ENCODE measurements at places on chromosomes 3 and 15. TPM values are rescaled to one million over a fixed set of nuclear protein-coding genes. Genes with fewer than 3 reads are reported as not detected.

The CLSTN2 gene
- total RNA-seq = 21.3 TPM

DNA sequence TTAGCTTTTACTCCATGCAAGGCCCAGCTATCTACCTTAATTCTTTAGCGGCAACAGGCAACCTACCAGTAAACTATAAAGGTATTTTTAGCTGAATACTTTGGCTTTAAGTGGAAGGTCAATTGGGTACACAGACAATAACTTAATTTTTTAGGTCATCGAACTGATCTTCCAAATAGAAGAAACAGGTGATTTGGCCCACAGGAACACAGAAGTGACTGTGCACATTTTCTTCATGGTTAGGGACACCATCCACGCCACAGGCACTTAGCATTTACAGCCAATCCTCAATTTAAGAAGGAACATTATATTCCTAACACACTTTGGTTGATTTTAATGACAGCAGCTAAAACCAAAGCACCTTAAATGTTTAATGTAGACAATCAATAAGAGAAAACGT lies 1.9 kb downstream of the ARPP19 start:
- DNase-seq = no peak
- no peaks in the 10 kb centered on the region for H3K27me3 ChIP-seq
- no peak overlapping the region for H3K27ac ChIP-seq
- no peak overlapping the region for H3K4me3 ChIP-seq
- H3K4me1 ChIP-seq = no peaks in the 10 kb centered on the region

GRCh38 chr15:71804226-71804625 lies 6.1 kb upstream of the NR2E3 start:
- H3K36me3 ChIP-seq = no peaks in the 10 kb centered on the region
- peaks cover 4% of the 10 kb centered on the region for H3K4me1 ChIP-seq
- no peak for DNase-seq
- no peak overlapping the region for H3K4me3 ChIP-seq

GRCh38 chr3:159627634-159628033 lies 361.0 kb upstream of the IL12A start:
- no peaks in the 10 kb centered on the region for H3K36me3 ChIP-seq
- no peak for DNase-seq
- H3K27ac ChIP-seq = no peak overlapping the region
- H3K4me1 ChIP-seq = no peaks in the 10 kb centered on the region
- H3K27me3 ChIP-seq = no peaks in the 10 kb centered on the region
- H3K4me3 ChIP-seq = no peak overlapping the region

GRCh38 chr3:3446251-3446650 lies 266.8 kb upstream of the CRBN start:
- no peak for DNase-seq
- H3K4me1 ChIP-seq = no peaks in the 10 kb centered on the region
- H3K36me3 ChIP-seq = no peaks in the 10 kb centered on the region
- H3K27ac ChIP-seq = no peak overlapping the region

DNA sequence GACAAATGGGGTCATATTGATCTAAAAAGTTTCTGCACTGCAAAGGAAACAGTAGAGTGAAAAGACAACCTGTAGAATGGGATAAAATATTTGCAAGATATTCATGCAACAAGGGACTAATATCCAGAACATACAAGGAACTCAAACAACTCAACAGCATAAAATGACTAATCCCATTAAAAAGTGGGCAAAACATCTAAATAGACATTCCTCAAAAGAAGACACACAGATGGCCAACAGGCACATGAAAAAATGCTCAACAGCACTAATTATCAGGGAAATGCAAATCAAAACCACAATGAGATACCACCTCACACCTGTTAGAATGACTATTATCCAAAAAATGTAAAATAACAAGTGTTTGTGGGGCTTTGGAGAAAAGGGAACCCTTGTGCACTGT lies 8.8 kb downstream of the SLC12A8 start:
- no peak for DNase-seq
- no peaks in the 10 kb centered on the region for H3K4me1 ChIP-seq
- no peaks in the 10 kb centered on the region for H3K36me3 ChIP-seq
- H3K27ac ChIP-seq = no peak overlapping the region
- no peaks in the 10 kb centered on the region for H3K27me3 ChIP-seq
- no peak overlapping the region for H3K4me3 ChIP-seq

DNA sequence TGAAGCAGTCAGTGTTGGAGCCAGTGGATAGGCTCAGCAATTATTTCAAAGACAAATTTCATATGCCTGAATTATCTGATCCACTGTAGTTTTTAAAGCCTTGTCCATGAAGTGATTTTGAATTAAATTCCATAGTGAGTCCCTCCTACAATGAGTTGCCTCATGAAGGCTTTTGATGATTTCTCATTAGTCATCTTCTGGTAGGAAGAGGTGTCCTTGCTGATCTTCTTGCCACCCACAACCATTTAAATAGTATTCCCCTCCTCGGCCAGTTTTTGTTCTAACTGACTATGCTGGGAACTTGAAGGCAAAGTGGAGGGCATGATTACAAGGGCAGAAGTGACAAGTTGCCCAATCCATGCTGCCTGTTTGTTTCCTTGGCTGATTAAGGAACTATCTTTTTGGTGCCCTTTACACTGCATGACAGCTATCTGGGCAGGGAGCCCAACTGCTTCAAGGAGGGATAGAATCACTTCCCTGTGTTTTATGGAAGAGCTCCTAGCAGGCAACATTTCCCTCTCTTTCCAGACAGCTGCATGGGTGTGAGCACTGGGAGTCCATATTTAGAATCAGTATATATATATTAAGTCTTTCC lies 617.5 kb downstream of the ZPLD1 start:
- peak; percentile 20 for DNase-seq
- no peak overlapping the region for H3K4me3 ChIP-seq
- peaks cover 5% of the 10 kb centered on the region for H3K4me1 ChIP-seq
- H3K36me3 ChIP-seq = no peaks in the 10 kb centered on the region
- no peak overlapping the region for H3K27ac ChIP-seq

DNA sequence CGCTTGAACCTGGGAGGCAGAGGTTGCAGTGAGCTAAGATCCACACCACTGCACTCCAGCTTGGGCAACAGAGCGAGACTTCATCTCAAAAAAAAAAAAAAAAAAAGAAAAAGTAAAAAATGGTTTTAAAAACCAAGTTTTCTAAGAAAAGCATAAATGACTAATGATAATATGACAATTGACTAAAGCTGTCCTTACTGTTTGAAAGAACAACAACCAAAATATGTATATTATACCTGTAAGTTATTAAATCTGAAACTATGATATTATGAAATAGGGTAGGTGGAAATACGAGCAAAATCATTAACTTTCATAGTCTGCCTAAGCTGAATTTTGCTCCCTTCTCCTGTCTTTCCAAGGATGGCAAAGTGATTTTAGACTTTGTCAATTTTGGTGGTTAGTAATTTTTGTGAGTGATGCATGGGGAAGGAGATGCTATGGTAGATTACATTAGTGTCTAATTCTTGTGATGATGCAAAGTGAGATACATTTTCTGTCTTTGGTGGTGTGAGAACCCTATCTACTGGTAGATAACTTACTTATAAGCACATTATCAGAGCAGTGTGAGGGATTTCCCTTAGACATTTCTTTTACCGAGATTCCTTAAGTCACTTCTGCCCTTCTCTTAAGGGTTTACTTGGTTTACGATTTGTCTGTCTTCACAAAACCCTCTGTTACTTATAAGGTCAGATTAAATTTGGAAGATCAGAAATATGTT lies 10.6 kb upstream of the CHD2 start:
- DNase-seq = no peak
- peaks cover 60% of the 10 kb centered on the region for H3K36me3 ChIP-seq
- peaks cover 15% of the 10 kb centered on the region for H3K4me1 ChIP-seq
- no peaks in the 10 kb centered on the region for H3K27me3 ChIP-seq

GRCh38 chr3:188421151-188421821 lies 267.3 kb downstream of the LPP start:
- H3K4me3 ChIP-seq = no peak overlapping the region
- H3K27me3 ChIP-seq = no peaks in the 10 kb centered on the region
- DNase-seq = no peak

The ZNF770 gene
- 15.0 TPM for total RNA-seq

GRCh38 chr3:24756101-24756888 lies 261.6 kb upstream of the THRB start:
- no peaks in the 10 kb centered on the region for H3K36me3 ChIP-seq
- no peaks in the 10 kb centered on the region for H3K4me1 ChIP-seq
- no peak overlapping the region for H3K27ac ChIP-seq
- H3K27me3 ChIP-seq = no peaks in the 10 kb centered on the region

DNA sequence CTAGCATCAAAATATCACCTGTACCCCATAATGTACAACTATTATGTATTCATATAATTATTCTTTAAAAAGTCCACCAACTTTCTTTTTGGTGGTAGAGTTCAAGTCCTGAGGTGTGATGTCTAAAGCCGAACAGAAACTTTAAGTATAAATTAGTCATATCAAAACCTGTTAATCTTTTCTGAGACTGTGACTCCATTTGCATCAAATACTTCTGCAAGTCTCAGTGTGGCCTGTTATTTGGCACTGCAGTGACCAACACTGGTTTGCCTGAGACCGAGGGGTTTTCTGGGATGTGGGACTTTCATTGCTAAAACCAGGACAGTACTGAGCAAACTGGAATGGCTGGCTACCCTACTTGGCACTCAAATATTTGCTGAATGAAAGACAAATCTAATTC lies 7.3 kb downstream of the NGLY1 start:
- H3K4me3 ChIP-seq = no peak overlapping the region
- DNase-seq = no peak
- H3K4me1 ChIP-seq = no peaks in the 10 kb centered on the region
- no peak overlapping the region for H3K27ac ChIP-seq
- peaks cover 4% of the 10 kb centered on the region for H3K36me3 ChIP-seq

GRCh38 chr15:98884894-98885293 lies 122.7 kb downstream of the PGPEP1L start:
- H3K36me3 ChIP-seq = no peaks in the 10 kb centered on the region
- H3K27me3 ChIP-seq = no peaks in the 10 kb centered on the region
- H3K4me3 ChIP-seq = no peak overlapping the region
- peaks cover 61% of the 10 kb centered on the region for H3K4me1 ChIP-seq
- H3K27ac ChIP-seq = no peak overlapping the region
- DNase-seq = no peak

DNA sequence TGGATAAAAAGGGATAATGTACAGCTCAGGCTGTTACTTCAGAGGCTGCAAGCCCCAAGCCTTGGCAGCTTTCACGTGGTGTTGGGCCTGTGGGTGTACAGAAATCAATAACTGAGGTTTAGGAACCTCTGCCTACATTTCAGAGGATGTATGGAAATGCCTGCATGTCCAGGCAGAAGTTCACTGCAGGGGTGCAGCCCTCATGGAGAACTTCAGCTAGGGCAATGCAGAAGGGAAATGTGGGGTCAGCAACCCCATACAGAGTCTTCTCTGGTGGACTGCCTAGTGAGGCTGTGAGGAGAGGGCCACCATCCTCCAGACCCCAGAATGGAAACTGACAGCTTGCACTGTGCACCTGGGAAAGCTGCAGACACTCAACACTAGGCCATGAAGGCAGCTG lies 1350.3 kb downstream of the ROBO2 start:
- H3K27ac ChIP-seq = no peak overlapping the region
- H3K4me1 ChIP-seq = no peaks in the 10 kb centered on the region
- no peaks in the 10 kb centered on the region for H3K27me3 ChIP-seq
- no peak overlapping the region for H3K4me3 ChIP-seq
- no peak for DNase-seq

GRCh38 chr3:29247088-29247745 lies 33.7 kb upstream of the RBMS3 start:
- no peak overlapping the region for H3K4me3 ChIP-seq
- H3K36me3 ChIP-seq = no peaks in the 10 kb centered on the region
- H3K4me1 ChIP-seq = no peaks in the 10 kb centered on the region
- no peak for DNase-seq
- no peak overlapping the region for H3K27ac ChIP-seq

The RAB6B gene
- 2.1 TPM for total RNA-seq

All from tibial nerve (tissue), 4 donors.